RPMI7951 (cell line): ENCODE measurements at places on chromosomes 16 and 17. TPM values are rescaled to one million over a fixed set of nuclear protein-coding genes. Genes with fewer than 3 reads are reported as not detected.

TBC1D26 gene
- not detected in 2 replicates for total RNA-seq

DNA sequence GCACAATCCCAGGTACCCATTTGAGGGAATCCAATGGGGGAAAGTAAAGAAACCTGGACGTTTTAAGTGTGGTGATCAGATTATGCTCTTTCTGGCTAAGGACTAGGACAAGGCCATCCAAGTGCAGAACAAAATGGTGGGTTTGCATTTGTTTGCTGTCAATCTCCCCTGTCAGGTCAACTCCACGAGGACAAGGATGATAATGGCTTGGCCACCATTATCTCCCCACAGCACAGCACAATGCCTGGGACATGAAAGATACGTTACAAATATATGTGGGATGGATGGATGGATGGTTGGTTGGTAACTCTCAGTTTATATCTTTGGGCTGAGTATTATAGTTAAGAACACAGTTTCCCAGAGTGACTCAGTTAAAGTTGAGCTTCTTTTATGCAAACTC lies 526.9 kb downstream of the NPIPA7 start:
- DNase-seq = no peak

GRCh38 chr17:74244548-74244947 lies 29.5 kb upstream of the DNAI2 start:
- DNase-seq = no peak

GRCh38 chr16:57179215-57179828 lies 6.5 kb downstream of the PSME3IP1 start:
- DNase-seq = no peak

- DNase-seq = no peak
Measured at GRCh38 chr17:77089124-77089490, 51.7 kb upstream of the SEC14L1 start.

DNA sequence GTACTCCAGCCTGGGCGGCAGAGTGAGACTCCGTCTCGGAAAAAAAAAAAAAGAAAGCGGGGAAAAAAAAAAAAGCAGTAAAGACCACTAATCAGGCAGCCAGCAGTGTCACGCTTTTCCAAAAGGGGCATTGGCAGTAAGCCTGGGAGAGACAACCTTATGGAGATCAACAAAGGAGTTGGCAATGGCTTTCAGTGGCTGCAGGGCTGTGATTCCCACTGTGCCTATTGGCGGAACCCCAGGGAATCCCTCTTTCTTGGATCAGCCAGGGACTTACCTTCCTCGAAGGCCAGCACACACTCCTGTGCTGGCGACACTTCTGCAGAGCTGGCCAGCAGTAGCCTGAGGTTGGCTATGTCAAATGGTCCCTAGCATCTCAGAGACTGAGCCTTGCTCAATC lies 43.2 kb upstream of the ZFHX3 start:
- no peak for DNase-seq
